ENCODE measurements at places on chromosomes 16 and 17. TPM values are rescaled to one million over a fixed set of nuclear protein-coding genes. Genes with fewer than 3 reads are reported as not detected.

The ZNF276 gene
- total RNA-seq = 12.2 TPM

The WNT9B gene
- not detected for total RNA-seq

The CACNG1 gene
- not detected for total RNA-seq

The CNTNAP1 gene
- total RNA-seq = 43.6 TPM

The GAS2L2 gene
- not detected for total RNA-seq

The NT5M gene
- 3.5 TPM for total RNA-seq

The KRT222 gene
- not detected for total RNA-seq

The CD300A gene
- total RNA-seq = not detected

The CIITA gene
- 0.33 TPM for total RNA-seq

The TMEM220 gene
- total RNA-seq = 1.2 TPM

The MT4 gene
- not detected for total RNA-seq

The CD300E gene
- total RNA-seq = not detected

The KIFC3 gene
- total RNA-seq = 38.0 TPM

The SBK1 gene
- not detected for total RNA-seq

The DERL2 gene
- 19.0 TPM for total RNA-seq

The MYH3 gene
- 0.44 TPM for total RNA-seq

The BAIAP3 gene
- 1.5 TPM for total RNA-seq

The KATNB1 gene
- total RNA-seq = 22.4 TPM

The KRT12 gene
- total RNA-seq = not detected

The GNG13 gene
- not detected for total RNA-seq

The OTOP3 gene
- not detected for total RNA-seq

The CES1 gene
- 20.3 TPM for total RNA-seq

The CLEC3A gene
- total RNA-seq = not detected

The SNRNP25 gene
- 21.3 TPM for total RNA-seq

The SDR42E2 gene
- total RNA-seq = not detected

The NPW gene
- total RNA-seq = 2.5 TPM

The PRAC2 gene
- total RNA-seq = not detected

The PMFBP1 gene
- total RNA-seq = 0.29 TPM

The KIF18B gene
- total RNA-seq = 6.7 TPM

The CD300LG gene
- not detected for total RNA-seq

The CES5A gene
- not detected for total RNA-seq

The CLUH gene
- total RNA-seq = 57.2 TPM

The HSF5 gene
- under 0.01 TPM for total RNA-seq

The NAGS gene
- 3.5 TPM for total RNA-seq

Measured in smooth muscle cell of trachea (primary cell).